ENCODE measurements at places on chromosomes 3 and 15.

DNA sequence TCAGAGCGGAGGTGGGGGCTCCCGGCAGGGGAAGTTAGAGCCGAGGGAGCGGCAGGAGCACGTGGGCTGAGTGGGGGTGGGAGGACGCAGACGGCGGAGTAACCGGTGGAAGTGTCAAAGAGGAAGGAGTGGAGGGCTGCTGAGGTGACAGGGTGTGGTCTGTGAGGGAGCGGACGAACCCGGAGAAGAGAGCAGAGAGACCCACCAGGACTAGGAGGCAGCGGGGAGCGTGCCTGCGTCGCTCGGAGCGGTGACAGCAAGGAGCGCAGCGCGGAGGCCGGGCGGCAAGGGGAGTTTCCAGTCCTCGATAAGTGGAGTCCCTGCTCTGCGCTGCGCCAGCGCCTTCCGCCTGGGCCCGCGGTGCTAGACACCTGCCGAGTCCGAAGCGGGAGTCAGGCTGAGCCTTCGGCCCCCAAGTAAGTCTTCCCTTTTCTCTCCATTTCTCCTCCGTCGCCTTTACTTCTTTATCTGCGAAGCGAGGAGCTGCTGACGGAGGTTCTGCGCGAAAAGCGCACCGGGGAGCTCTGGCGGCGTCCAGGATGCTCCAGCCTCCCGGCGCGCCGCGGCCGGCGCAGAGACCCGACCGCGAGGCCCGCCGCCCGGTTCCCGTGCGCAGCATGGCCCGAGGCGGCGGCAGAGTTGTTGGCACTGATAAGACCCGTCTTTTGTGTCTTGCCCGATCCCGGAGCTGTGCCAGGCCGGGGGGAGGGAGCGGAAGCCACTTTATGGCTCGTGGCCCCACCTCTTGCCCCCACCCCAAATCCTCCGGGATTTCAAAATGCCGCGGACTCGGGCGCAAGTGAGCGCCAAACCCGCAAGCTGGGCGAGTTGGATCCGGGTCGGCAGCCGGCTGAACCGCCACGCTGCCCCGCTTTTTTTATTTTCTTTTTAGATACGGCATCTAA lies 533.0 kb upstream of the SEMA6D start:
- no peak for DNase-seq

DNA sequence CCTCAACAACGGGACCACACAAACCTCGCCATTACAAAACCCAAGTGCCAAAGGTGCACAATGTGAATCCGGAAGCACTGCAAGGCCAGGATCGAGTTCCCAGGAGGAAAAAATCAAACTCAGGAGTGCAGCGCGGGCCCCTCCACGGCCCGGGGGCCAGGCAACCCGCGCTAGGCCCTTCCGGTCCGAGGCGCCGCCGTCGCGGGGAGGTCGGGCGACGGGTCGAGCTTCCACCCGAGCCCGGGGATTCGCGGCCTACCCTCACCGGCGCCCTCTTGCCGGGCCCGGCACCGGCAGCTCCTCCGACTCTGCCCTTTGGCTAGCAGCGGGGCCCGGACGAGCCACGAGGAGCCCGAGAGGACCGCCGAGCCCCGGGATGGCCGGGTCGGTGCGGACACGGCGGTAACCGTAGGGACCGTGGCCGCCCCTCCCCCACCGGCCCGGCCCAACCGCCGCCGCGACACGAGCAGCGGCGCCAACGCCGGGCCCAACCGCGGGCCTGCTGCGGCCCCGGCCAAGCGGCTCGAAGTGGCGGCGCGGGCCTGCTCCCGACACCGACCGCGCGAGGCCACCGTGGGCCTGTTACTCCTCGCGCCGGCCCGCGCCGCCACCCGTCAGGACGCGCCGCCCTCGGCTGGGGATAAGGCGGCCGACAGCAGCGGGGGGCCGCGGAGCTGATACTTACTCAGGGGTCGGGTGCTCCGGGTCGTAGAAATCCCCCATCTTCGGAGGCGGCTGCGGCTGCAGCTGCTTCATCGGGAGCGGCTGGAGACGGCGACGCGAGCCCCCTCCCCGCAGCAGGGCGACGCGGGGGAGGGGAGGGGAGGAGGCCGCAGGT lies 525 bp downstream of the SETD2 start:
- peak; percentile 51 for DNase-seq

- DNase-seq, result no peak
Observed at GRCh38 chr3:53589201-53589600, 94.8 kb downstream of the CACNA1D start.

GRCh38 chr3:107690522-107691138 lies 167.9 kb downstream of the BBX start:
- no peak for DNase-seq

DNA sequence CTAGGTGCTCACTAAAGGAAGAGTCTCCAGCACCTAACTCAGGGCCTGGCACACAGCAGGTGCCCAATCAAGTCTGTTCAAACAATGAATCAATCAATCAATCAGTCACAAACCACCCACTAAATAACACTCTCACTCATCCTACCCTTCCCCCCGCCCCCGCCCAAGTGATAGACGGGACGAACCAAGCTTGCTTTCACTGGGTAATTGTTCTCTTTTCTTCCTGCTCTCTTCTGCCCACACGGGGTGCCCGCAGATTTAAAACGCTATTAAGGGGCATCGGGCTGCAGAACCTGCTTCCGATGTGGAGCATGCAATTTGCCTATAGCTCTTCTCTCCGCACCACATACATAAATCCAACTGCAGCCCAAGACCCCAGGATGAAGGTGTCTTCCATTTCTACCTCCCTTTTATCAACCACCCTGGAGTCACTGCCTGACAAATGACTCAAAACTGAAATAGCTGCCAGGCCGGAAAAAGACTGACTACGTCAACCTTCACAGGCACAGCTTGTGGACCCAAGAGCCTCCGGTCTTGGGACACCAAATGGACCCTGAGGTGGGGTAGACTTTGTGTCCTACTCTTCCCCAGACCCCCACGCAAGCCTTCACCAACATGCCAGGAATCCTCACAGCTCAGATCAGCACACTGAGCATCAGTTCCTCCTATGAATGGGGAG lies 1.7 kb downstream of the KLHL25 start:
- DNase-seq, result no peak

DNA sequence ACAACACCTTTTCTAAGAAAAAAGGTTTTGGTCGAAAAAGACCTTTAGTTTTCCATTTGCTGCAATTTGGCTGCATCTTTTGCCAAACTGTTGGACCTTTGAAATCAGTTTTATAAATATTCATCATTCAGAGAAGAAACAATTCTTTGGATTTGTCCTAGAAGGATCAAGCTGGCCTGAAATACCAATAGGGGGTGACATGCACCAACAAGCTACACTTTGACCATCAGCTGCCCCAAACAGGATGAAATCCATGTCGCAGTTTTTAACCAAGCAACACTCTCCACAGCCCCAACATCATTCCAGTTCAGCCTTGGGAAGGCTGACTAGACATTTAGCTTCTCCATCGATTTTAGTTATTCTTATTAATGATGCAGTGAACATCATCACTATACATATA lies 9.8 kb downstream of the RPL15 start:
- DNase-seq, result no peak

DNA sequence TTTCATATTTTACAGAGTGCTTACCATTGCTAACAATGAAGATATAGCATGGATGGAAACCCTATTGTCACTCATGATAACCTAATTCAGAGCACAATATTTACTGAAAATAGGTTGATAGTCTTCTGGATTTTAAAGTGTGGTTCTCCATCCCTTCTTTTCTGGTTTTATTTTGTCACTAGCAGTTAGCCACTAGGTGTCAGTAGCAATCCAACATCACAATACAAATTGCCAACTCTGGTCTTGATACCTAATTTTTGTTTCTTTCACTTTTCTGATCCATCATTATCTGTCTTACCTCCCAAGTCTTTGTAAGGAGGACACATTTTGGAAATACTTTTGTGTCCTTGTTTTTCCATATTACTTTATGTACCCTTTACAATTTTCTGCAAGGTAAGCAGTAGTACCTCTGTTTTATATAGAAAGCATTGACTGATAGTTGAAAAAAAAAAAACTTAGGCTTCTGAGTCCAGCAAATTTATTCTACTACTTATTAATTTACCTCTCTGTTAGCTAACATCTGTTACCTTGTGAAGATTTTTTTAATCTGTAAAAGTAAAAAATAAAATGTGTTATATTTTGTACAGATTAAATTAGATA lies 28.3 kb upstream of the CRYBG3 start:
- peak; percentile 9 for DNase-seq

GRCh38 chr3:193831495-193832455 lies 238.8 kb downstream of the OPA1 start:
- DNase-seq, result peak; percentile 13

- DNase-seq, result no peak
Observed at GRCh38 chr15:66740802-66741201, 38.8 kb downstream of the SMAD6 start.

DNA sequence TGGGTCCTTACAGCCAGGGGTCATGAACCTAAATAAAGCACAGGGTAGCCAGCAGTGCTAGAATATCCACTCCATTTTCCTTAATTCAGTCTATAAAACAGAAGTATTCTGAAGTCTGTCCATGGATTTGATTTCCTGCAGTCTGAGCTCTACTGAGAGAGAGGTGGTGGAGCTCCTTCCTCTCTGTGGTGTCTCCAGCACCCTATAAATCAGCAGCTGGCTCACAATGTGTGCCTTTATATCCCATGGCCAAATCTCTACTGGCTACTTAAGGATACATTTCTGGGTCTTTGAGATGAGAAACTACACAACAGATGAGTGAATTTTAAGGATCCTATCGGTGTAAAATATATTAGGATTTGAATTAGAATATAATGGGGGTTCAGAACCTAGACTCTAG lies 339.9 kb upstream of the RBMS3 start:
- no peak for DNase-seq

DNA sequence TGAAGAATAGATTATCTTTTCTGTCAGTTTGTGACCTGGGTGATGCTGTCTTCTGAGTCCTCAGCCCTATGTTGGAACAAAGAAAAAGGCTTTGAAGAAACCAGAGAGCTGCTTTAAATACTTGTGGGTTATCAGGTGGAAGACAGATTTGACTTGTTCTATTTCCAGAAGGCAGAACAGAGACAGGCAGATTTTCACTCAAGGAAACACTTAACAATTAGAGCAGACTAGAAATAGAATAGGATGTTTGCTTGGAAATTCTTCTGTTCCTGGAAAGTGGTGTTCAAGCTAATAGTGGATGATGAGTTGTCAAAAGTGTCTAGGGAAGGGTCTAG lies 219.4 kb downstream of the UBE2E2 start:
- DNase-seq, result no peak

- no peak for DNase-seq
Observed at GRCh38 chr3:169227911-169228310, 435.6 kb downstream of the MECOM start.

- DNase-seq, result no peak
Observed at GRCh38 chr15:51642696-51643095, 20.1 kb upstream of the DMXL2 start.

GRCh38 chr3:57917601-57918000 lies 90.6 kb upstream of the FLNB start:
- no peak for DNase-seq

DNA sequence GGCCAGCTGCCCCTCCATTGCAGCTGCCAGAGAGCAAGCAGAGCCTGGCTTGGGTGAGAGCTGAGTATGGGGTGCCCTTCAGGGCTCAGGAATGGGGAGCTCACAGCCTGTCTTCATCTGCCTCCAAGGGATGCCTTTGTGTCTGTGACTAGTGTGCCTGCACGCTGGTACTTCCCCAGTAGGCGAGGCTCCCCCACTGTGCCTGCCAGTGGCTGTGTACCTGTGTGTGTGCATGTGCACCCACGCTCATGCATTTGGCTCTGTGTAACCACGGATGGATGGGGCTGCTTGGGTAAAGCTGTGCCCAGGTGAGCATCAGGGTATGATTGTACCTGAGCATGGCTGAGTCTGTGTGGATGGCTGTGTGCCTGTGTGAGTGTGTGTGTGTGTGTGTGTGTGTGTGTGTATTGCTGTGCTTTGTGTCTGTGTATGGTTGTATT lies 2.3 kb upstream of the GRM2 start:
- DNase-seq, result no peak

DNA sequence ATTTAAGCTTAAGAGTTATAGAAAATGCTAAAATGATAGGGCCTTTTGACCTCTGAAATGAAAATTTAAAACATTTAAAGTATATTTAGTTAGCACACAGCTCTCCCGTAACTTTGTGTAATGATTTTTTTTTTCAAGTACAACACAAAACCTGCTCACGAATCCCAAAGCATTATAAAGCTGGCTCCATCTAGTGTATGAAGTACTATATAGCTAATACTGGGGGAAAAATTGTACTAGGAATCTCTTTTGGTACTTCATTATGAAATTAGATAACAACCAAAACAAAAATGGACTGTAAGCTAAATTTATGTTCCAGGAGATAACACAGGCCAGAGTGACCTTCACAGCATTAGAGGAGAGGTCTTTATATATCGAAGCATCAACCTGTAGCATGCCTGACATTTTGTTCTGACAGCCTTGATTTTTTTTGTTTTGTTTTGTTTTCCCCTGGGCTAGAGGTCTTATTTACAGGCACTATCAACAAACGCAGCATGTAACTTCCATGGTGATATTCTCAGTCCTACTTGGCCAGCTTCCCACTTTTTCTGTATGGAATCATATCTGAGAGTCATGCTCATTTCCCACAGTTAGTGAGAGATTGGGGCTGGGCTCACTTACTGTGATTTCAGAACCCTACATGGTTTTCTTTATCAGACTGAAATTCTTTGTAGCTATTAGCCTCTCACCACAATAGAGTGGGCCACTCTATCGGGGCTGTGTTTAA lies 116.3 kb downstream of the MITF start:
- DNase-seq, result no peak

DNA sequence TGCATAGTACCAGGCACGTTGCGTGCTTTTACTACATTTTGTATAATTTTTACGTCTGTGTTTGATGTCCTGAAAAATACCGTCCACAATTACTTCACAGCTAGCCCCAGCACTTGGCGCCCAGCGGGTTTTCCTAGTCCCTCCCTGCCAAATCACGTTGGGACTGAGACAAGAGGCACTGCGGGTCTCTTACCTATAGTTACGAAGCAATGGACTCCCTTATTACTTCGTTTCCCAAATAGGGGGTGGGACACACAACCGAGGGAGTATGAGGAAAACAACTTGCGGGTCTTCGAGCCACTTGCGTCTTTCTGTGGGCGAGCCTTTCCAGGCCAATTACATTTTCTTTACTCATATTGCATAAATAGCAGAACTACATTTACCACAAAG lies 620 bp upstream of the CMSS1 start:
- no peak for DNase-seq

- no peak for DNase-seq
Observed at GRCh38 chr3:146326875-146327543, 76.1 kb upstream of the PLSCR4 start.

DNA sequence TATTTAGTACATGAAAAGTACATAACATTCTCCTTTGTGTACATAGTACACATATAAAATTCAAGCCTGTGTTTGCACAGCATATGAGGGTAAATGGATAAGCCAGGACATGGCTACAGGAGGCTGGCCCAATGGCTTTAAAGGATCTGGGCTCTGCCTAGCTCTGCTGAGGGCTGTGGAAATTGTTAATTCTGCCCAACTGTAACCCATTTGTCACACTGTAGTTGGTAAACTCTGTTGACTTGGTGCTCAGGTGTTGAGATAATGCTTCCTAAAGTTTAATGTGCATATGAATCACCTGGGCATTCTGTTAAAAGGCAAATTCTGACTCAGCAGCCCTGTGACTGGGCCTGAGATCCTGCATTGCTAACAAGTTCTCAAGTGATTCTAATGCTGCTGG lies 196.5 kb upstream of the ZPLD1 start:
- DNase-seq, result no peak

All from GM19239 (cell line).